GM23248 (cell line): ENCODE measurements at places on chromosomes 16 and 17. TPM values are rescaled to one million over a fixed set of nuclear protein-coding genes. Genes with fewer than 3 reads are reported as not detected.

DNA sequence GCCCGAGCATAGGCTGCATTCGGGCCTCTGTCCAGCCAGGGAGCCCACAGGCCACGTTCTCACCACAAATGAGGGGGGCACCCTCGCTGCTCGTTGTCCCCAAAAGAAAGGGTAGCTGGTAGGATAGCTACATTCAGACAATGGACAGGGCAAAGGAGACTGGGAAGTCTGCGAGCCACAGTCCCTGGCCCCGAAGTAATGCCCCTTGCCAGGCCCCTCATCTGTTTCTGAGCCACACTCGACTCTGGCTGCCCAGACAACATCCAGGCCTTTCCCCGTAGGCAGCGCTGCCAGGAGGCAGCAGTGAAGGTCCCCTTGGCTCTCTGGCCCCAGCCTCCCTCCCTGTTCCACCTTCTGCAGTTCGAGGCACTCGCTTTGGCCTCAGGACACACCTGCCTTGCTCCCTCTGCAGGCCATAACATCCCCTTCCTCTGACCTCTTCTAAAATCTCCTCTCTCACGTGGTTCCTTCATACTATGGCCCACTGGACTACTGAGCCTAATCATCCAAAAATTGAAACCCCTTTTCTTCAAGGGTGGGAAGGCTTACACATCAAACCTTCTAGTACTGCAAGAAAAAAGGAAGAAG is 12.2 kb downstream of the AIPL1 start:
- no peaks in the 10 kb centered on the region for H3K36me3 ChIP-seq
- no peak for DNase-seq
- no peak overlapping the region for H3K4me3 ChIP-seq
- no peaks in the 10 kb centered on the region for H3K27me3 ChIP-seq
- H3K27ac ChIP-seq, result no peak overlapping the region

DNA sequence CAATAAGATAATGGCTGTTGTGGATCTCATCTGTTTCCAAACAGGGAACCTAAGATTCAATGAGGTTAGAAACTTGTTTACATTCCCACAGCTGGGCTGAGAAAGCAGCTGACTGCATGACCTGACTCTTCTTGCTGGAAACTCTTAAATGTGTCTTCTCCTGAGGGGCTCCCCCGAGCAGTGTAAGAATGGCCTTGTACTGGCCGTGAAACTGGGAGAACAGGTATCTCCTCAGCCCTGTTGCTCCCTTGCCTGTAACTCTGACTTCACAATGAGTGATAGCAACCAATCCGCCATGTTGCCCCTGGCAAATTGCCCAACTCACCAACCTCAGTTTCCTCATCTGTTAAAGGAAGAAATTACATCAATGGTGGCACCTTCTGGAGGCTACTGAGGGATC is 59.1 kb upstream of the CCL2 start:
- no peak overlapping the region for H3K27ac ChIP-seq
- no peaks in the 10 kb centered on the region for H3K4me1 ChIP-seq
- H3K4me3 ChIP-seq, result no peak overlapping the region
- DNase-seq, result no peak
- H3K27me3 ChIP-seq, result peaks cover 12% of the 10 kb centered on the region

GRCh38 chr17:47277921-47278320 is 24.3 kb downstream of the ITGB3 start:
- H3K27ac ChIP-seq, result peak overlapping the region; percentile 90
- H3K36me3 ChIP-seq, result no peaks in the 10 kb centered on the region
- no peak overlapping the region for H3K4me3 ChIP-seq

B4GALNT2 gene
- total RNA-seq, result not detected in 2 replicates

ASPSCR1 gene
- total RNA-seq, result 23.4 and 23.5 TPM in 2 replicates

MYH1 gene
- total RNA-seq, result under 0.01 and 0.11 TPM in 2 replicates
